NCI-H1694 (cell line): ENCODE measurements at places on chromosomes 5 and 9.

DNA sequence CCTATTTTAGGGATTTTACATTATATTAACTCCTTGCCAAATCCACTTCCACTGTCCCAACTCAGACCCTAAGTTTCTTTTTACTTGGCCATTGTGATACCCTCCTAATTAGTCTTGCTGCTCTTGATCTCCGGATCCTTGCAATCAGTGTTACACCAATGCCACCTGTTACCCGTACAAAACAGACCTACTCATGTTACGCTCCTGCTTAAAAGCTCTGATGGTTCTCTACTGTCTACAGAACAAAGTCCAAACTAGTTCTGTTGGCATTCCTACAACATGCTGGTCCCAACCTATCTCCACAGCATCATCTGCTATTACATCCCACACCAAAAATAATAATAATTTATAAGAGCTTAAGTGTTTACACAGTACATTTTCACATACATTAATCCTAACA, 9.8 kb downstream of the ECPAS start:
- DNase-seq = no peak

DNA sequence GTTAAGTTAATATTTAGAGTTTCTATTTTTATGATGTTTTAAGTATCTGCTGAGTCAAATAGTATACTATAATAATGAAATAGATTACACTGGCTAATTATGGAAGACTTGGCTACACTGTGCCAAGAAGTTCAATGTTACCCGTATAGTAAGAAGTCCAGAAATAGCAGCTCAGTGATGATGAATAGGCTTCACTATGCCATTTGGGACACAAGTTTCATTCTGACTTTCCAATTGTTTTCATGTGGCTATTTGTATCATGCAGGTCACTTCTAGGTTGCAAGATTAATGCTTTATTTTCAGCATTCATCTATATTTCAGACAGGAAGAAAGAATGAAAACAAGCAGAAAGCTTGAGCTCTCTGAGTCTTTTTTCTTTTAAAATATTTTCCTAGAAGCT, 194.5 kb upstream of the RIOK2 start:
- no peak for DNase-seq

GRCh38 chr9:6805532-6805931, 47.8 kb downstream of the KDM4C start:
- peak; percentile 35 for DNase-seq

- DNase-seq = peak; percentile 20
These were observed 145.7 kb downstream of the ARHGAP26 start for GRCh38 chr5:142915813-142916424.

DNA sequence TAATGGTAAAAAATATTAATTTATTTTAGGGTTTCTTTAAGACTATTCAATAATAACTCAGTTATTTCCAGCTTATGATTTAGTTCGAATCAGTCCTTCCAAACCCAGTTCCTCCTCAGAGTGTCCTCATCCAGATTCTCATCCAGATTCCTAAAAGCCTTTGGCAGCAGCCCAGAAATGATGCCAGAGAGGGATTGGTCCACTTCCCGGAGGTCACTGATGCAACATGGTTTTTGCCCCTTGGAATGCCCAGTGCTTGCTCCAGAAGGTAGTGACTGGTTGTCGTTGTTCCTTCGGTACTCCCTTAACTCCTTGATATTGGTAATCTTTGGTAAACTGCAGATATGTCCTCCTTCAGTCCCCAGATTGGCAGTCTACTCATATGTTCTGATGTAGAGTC, 493.1 kb upstream of the DMAC1 start:
- no peak for DNase-seq

DNA sequence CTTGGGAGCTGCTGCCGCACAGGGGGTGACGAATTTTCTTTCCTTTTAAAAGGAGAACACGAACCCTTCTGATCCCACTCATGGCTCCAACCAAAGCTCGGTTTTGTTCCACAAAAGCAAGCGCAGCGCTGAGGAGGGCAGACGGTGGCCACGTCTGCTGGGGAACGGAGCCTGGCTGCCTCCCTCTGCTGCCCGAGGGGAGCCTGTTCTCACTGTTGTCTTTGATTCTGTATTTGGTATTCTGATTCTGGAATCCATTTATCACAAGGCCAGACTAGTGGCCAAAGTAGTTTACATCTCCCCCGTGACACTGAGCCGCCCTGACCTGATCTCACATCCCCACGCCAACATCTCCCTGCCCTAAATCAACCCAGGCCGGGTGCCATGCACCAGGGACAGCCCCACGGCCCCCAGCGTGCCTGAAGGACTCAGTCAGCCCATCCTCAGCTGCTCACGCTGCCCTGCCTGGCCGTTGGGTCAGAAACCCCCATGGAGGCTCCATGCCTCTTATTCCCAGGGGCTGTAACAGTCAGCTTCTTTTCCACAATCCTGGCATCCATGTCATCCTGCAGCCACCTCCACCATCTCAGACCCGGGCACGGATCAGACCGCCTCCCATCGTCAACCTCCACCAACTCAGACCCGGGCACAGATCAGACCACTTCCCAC, 6.7 kb upstream of the NSMF start:
- DNase-seq = no peak
